Upper lobe of right lung (tissue), 1 donor: ENCODE measurements at places on chromosomes 2 and 18. TPM values are rescaled to one million over a fixed set of nuclear protein-coding genes. Genes with fewer than 3 reads are reported as not detected.

DNA sequence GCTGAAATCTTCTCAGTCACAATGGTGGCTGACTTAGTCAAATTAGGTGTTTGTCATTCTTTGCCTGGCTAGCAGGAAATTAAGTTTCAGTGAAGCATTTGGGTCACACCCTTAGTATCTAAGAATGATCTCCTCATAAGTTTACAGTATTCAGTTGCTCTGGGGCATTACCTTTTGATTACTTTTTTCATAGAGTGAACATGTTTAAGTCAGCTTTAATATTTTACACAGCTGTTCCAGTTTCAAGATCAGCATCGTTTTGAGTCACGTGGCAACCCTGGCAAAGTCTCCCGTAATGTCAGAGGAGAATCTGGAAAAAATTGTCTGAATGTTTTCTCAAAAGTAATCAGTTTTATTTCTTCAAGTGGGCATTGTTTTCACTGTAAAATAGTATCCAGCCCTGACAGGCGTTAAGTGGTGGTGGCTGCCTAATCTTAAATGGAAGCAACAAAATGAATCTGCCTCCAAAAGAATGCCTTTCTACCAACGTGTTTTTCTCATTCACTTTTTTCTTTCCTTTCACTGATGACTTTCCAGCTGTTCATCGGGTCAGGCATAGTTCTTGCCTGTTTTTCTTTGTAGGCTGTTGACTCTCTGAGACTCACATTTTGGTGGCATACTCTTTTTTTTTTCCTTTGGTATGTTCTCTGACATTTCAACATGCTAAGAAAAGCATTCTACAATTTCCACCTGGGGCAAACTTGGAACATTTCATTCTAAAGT lies 319.6 kb upstream of the TCF4 start:
- H3K36me3 ChIP-seq, result no peaks in the 10 kb centered on the region
- no peak for DNase-seq
- H3K27ac ChIP-seq, result no peak overlapping the region

- H3K27me3 ChIP-seq, result no peaks in the 10 kb centered on the region
- no peak for DNase-seq
- H3K4me1 ChIP-seq, result no peaks in the 10 kb centered on the region
- no peak overlapping the region for H3K4me3 ChIP-seq
- no peak overlapping the region for H3K27ac ChIP-seq
Observed at GRCh38 chr2:33158482-33159003, 211.8 kb downstream of the LTBP1 start.

DNA sequence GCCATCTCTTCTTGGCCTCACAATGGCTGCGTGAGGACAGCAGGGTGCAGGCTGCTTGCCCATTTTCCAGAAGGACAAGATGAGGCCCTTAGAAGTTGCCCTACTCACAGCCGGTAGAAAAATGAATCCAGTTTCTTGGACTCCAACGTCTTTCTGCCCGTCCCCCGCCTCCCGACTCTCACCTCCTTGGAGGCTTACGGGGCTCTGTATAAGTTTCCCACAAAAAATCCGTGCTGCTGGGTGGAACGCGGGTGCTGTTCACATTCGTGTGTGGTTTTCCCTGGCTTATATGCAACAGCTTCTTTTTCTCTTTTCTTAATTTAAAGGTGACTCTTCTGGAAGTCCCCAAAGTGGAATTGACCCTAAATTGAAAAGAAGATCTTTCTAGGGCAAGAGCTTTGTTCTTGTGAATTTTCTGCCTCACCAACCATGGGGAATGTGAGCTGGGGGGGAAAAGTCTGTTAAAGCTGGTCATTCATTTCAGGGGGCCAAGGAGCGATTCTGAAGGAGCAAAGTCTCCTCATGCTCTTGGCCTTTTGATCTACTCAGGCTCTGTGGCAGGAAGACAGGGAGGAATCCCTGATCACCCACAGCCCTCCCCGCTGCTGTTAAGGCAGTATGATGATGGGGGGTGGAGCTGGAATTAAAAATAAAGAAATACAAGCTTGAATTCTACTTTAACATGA lies 51.3 kb downstream of the DDX1 start:
- H3K27me3 ChIP-seq, result no peaks in the 10 kb centered on the region
- H3K36me3 ChIP-seq, result no peaks in the 10 kb centered on the region
- DNase-seq, result no peak
- no peak overlapping the region for H3K27ac ChIP-seq
- peaks cover 10% of the 10 kb centered on the region for H3K4me1 ChIP-seq
- no peak overlapping the region for H3K4me3 ChIP-seq

- peak overlapping the region; percentile 21 for H3K27ac ChIP-seq
- no peak for DNase-seq
- H3K4me1 ChIP-seq, result no peaks in the 10 kb centered on the region
- H3K27me3 ChIP-seq, result peaks cover 45% of the 10 kb centered on the region
Observed at GRCh38 chr18:76524900-76525698, 30.1 kb upstream of the ZNF516 start.

DNA sequence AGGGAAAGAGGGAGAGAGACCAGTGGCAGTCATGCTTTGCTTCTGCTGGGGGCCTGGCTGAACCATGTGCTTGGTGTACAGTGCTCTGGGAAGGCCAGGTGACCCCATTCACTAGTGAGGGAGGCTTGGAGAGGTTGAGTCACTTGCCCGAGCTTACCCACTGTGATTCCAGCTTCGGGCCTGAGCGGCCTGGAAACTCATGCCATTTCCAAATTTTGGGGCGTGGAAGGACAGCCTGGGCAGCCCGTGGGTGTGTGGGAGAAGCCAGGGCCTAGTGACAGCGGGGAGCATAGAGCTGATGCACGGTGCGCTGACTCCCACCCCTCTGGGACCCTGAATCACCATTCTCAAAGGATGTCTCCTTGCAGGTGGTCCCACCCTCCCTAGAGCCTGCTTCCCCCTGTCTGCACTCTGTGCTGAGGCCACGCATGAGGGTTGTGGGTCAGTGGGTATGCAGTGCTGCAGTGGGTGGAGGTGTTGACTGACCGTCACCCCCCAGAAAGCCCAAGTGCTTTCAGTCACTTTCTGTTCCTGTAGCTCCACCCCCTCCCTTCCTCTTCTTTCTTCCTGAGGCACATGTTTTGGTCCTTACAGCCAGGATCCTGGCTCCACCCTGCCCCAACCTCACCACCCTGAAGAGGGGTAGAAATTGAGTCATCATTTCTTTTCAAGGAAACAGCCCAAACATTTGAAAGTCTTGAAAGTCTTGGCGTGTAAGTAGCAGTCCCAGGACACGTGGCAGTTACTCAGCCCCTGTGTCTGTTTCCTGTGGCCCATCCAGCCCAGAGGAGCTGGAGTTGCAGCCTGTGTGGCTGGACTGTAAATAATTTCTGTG lies 69.3 kb upstream of the MCFD2 start:
- H3K36me3 ChIP-seq, result peaks cover 14% of the 10 kb centered on the region
- peaks cover 67% of the 10 kb centered on the region for H3K4me1 ChIP-seq
- DNase-seq, result peak; percentile 82
- no peaks in the 10 kb centered on the region for H3K27me3 ChIP-seq
- H3K27ac ChIP-seq, result peak overlapping the region; percentile 67
- no peak overlapping the region for H3K4me3 ChIP-seq

DNA sequence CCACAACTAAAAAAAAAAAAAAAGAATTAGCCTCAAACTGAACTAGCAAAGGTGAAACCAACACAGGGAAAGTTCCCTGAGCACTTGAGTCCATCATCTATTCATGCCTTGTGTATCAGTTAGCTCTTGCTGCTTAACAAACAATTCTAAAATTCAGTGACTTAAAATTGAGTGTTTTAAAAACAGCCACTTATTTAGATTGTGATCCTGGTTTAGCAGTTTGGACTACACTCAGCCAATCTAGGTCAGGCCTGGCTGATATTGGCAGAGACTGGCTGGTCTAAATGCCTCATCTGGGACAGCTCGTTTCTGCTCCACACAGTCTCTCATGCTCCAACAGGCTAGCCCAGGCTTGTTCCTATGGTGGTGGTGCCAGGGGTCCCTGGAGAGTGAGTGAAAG lies 247.9 kb downstream of the ATAD2B start:
- no peak overlapping the region for H3K4me3 ChIP-seq
- DNase-seq, result no peak
- no peak overlapping the region for H3K27ac ChIP-seq
- H3K27me3 ChIP-seq, result no peaks in the 10 kb centered on the region
- H3K4me1 ChIP-seq, result no peaks in the 10 kb centered on the region

DNA sequence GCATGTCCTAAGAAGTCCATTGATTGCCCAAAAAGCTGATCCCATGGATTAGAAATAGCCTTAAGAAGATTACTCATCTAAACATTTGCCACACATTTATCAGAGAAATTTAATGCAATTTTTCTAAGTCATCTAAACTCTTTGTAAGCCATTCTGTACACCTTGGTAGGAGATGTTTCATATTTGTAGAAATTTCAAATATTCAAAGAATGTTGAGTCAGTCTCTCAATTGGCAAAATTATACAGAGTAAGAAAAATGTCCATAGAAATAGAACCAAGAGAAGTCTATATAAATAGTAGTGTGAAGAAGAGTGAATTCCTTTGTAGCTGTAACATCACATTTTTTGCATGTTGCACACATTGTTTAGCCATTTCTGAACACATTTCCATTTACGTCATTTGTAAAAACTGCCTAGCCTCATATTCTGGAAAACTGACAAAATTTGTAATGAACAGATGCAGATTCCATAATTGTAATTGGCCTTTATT lies 128.6 kb downstream of the MSTN start:
- no peaks in the 10 kb centered on the region for H3K27me3 ChIP-seq
- no peak overlapping the region for H3K27ac ChIP-seq

DNA sequence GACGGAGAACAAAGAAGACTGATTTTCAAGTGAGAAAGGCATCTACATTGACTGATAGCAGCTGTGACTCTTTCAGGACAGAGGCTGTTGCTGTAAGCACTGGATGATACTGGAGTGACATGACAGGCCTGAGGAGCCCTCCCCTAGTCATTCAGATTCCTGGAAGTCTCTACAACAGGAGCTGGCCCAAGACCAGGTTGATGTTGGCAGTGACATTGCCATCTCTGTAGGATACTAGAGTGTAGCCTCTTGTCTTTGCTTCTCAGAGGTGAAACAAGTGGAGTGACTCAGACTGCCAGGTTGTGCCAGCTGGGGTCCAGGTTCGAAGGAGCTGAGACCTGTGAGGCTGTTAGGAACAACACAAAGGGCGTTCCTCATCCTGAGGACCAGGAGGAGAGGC lies 44.7 kb upstream of the SH3RF3 start:
- H3K27me3 ChIP-seq, result no peaks in the 10 kb centered on the region
- DNase-seq, result no peak
- no peaks in the 10 kb centered on the region for H3K36me3 ChIP-seq

GRCh38 chr2:32768387-32769174 lies 140.7 kb downstream of the TTC27 start:
- DNase-seq, result no peak
- H3K27ac ChIP-seq, result no peak overlapping the region
- no peaks in the 10 kb centered on the region for H3K36me3 ChIP-seq
- no peaks in the 10 kb centered on the region for H3K27me3 ChIP-seq
- no peaks in the 10 kb centered on the region for H3K4me1 ChIP-seq

The LIMS3 gene
- 3.1 TPM for total RNA-seq

- no peak overlapping the region for H3K4me3 ChIP-seq
- DNase-seq, result no peak
- H3K4me1 ChIP-seq, result no peaks in the 10 kb centered on the region
- H3K27me3 ChIP-seq, result no peaks in the 10 kb centered on the region
Observed at GRCh38 chr2:190563109-190563508, 28.6 kb upstream of the NEMP2 start.

- no peaks in the 10 kb centered on the region for H3K27me3 ChIP-seq
- peak; percentile 62 for DNase-seq
- no peak overlapping the region for H3K4me3 ChIP-seq
- no peaks in the 10 kb centered on the region for H3K36me3 ChIP-seq
- peaks cover 20% of the 10 kb centered on the region for H3K4me1 ChIP-seq
Observed at GRCh38 chr2:71503837-71504236, 50.5 kb downstream of the DYSF start.

DNA sequence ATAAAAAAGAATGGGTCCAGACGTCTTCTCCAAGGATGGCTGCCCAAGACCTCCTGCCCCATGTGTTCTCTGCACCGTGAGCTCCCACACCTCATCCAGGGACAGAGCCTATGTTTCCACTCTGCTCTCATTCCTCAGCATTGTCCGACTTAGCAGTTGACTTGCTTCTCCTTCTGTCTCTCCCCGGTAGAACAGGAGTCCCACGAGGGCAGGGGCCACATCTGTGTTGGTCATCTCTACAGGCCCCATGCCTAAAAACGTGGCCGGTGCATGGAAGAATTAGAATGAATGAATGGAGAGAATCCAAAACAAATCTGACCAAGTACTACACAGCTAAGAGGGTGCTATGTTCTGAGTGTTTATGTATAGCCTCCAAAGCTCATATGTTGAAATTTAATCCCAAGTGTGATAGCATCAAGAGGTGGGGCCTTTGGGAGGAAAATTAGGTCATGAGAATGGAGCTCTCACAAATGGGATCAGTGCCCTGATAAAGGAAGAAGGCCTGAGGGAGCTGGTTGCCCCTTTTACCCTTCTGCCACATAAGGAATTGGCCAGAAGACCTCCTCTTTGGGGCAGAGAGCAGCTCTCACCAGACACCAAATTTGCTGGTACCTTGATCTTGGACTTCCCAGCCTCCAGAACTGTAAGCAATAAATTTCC lies 55.9 kb downstream of the FAM178B start:
- no peak overlapping the region for H3K27ac ChIP-seq
- H3K36me3 ChIP-seq, result no peaks in the 10 kb centered on the region

DNA sequence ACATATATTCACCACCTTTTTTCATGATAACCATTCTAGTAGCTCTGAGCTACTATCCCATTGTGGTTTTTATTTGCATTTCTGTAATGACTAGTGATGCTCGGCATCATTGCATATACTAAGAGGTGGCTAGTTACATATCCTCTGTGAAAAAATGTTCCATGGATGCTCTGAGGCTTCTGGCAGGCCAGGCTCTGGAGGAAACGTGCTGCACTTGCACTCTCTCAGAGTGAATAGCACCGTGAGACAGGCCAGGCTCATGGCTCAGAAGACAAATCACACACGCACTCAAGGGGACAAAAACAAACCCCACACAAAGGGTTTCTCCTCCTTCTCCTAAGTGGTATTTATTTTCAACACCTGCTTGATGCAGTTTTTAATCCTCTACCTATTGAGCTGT lies 1085.3 kb upstream of the CNTNAP5 start:
- H3K4me3 ChIP-seq, result no peak overlapping the region
- H3K4me1 ChIP-seq, result no peaks in the 10 kb centered on the region
- no peaks in the 10 kb centered on the region for H3K36me3 ChIP-seq

The B3GNT7 gene
- total RNA-seq, result 53.5 TPM

DNA sequence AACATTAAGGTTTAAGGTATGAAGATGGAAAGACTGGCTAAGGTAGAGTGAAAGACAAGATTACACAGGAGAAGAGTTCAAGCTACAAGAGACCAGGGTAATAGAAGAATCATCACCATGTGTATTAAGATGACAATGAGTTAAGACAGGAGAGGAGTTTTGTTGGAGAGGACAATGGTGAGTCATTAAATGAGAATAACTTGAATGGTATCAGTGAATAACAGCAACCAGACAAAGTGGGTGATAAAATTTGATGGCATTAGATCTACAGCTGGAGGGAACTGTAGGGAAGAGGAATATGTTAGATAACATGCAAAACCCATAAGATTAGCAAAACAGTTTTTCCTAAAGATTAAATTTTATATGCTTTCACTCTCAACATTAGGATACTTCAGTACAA lies 18.8 kb upstream of the ENOSF1 start:
- no peak overlapping the region for H3K27ac ChIP-seq
- H3K27me3 ChIP-seq, result no peaks in the 10 kb centered on the region

The ASXL2 gene
- 34.3 TPM for total RNA-seq
